NCI-H1048 (cell line): ENCODE measurements at places on chromosomes 5 and 9.

DNA sequence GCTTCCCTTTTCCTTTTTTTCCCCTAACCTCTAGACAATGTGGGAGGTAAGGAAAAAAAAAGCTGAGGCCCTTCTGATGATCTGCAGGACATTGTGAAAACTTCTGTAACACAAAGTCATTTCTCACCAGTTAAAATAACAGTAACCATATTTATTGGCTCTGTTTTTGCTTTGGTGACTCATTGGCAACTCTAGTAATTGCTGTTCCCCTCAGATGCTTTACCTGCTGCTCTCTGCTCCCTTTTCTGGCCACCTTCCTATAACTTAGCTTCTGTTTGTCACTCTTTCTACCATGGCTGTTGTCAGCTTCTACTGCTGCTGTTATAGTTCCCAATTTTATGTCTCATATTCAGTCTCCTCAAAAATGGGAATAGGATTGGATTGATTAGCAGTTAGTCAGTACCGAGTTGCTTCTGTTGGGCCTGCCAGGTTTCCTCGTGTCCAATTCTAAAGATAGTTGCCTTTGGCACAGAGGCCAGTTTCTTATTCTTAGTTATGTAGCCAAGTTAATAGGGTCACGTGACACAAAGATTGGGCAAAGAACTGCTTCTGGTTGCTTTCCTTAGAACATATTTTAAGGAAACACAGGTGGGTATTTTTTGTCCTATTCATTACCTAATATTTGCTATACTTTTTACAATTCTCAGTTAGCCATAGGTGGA is 16.8 kb downstream of the SCAMP1 start:
- no peak for DNase-seq

GRCh38 chr5:29261213-29261612 is 1932.3 kb upstream of the CDH6 start:
- no peak for DNase-seq

- DNase-seq = no peak
Measured at GRCh38 chr5:120610145-120610544, 146.0 kb downstream of the PRR16 start.

DNA sequence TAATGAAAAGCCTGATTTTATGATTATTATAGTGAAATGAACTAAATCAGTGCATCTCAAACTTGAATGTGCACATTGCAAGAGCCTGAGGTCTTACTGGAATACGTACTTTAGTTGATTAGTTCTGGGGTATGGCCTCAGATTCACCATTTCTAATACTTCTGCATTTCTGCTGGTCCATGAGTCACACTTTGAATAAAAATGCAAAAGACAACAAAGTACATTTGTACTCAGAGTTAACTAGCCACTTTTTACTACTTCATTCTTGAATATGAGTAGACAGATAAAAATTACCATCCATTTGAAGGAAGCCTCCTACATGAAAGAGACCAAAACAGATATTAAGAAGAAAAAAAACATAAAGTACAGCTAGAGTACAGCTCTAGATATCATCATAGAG is 27.1 kb upstream of the PRR16 start:
- DNase-seq = no peak

DNA sequence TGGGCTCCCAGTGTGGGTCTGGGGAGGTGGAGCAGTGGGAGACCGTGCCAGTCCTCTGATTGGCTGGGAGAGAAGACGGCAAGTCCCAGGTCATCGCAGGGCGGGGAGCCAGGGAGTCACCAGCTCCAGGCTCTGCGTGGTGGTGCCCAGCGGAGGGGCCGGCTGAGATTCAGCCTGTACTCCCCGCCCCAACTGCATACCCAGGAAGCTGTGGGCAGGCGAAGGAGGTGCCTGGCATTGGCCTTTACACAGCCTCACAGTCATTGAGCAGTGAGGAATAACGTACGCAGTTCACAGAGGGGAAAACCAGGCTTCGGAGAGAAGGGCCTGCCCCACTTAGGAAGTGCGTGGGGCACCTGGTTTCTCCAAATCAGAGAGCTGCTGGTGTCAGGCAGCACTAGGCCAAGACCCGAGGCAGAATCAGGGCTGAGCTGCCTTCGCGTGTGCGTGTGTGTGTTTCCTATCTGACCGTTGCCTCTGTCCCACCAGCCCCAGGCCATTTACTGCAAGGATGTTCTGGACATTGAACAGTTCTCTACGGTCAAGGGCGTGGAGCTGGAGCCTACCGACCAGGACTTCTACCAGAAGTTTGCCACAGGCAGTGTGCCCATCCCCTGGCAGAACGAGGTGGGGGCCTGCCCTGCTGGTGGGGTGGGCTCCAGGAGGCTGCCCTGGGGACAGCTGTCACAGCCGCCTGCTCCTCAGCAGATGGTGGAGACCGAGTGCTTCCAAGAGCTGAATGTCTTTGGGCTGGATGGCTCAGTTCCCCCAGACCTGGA is 6.2 kb upstream of the PRR7 start:
- no peak for DNase-seq

GRCh38 chr9:106830527-106831150 is 32.3 kb upstream of the ZNF462 start:
- no peak for DNase-seq

DNA sequence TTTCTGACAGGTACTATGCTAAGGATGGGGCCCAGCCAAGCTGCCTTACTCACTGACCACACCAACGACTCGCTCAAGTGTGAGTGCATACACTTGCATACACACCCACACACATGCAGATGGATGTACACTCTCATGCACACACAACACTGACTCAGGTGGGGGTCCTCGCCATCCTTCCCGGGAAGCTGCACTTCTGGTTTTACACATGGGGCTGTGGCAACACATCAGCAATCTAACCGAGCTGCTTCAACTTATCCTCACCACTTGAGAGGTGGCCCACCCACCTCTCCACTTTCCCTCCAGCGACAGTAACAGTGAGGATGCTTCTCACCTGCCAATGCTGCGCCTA is 67.2 kb upstream of the SLC25A51 start:
- DNase-seq = no peak

GRCh38 chr5:87777877-87778276 is 365.1 kb upstream of the CCNH start:
- DNase-seq = no peak

- DNase-seq = no peak
Measured at GRCh38 chr5:94223235-94223634, 395.2 kb downstream of the KIAA0825 start.

GRCh38 chr9:126325821-126326220 is 808 bp upstream of the MVB12B start:
- DNase-seq = no peak

- no peak for DNase-seq
Measured at GRCh38 chr5:159098603-159099436, 896 bp downstream of the EBF1 start.

DNA sequence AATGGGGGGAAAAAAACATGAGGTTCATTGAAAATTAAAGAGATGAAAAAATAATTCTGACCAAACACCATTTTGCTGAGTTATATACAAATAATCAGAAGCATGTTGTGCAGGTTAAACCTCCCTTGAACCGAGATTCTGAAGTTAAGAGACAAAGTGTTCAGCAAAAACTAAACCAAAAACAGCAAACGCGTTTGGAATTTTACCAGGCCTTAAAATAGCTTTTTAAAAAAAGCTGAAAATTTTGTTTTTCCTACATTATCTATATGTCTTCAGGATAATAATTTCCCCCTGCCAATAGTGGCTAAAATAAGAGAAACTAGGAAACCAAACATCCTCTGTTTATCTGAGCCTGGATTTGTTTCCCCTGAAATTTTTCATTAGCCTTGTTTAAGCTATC is 191.7 kb upstream of the DAPK1 start:
- DNase-seq = no peak

DNA sequence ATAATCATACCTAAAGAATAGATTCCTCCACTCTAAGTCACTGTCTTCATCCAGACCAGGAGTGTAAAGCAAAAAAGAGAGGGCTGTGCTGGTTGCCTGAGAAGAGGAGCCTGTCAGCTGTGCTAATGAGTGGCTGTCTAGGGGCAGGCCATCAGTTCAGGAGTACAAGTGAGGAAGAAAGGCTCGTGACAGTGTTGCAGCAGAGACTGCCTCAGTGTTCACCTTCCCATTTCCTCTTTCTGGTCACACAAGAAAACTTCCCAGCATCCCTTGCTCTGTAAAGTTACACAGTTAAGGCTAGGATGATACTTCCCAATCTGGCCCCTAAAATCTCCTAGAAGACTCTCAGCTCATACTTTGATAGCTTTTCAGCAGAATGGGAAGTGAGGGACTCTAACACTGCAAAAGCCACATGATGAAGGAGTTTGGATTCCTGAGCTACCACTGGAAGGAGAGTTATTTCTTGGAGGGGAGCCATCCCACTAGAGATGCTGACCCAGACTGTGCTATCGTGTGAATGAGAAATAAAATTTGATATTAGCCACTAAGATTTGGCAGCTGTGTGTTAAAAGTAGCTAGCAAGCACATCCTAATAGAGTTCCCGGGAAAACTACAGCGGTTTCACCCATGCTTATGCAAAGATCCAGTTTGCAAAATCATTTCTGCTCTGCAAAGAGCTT is 67.1 kb downstream of the ADAMTS12 start:
- DNase-seq = no peak

GRCh38 chr5:80255431-80255810 is 427 bp downstream of the SERINC5 start:
- DNase-seq = no peak

DNA sequence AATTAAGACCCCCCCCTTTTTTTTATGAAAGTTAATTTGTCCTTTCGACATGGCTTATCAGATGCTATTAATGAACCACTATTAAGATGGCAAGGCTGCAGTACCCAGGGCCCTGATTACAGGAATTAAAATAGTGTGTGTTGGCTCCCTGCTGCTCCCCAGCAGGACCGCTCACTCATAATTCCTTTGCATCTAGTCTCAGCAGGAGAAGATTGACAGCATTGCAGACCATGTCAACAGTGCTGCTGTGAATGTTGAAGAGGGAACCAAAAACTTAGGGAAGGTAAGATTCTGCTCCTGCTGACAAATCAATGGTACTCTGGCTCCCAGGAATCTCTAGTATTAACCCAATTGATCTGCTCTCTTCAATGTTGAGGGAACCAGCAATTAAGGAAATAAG is 61.0 kb downstream of the STX17 start:
- no peak for DNase-seq

DNA sequence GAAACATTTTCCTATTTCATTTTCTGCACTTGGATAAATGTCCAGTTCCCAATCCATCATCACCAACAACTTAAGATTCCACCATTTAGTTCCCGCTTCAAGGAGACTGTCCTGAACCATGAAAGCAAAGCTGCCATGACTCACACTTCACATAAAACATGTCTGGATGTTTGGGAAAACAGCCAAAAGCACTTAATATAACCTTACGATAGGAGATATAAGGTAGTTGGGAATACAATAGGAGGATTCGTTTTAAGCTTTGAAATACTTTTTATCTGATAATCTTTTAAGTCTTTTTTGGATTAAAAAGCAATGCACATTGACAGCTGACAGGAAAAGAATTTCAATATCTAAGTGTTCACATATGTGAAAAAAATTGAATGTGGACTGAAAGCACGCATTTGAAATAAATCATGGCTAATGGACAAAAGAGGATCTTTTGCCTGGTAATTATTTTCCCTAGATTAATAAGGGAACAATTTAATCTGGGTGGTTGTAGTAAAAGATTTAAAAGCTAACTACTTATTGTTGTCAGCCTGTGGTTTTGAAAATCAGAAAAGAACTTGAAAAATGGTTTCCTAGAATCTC is 17.3 kb upstream of the TGFBI start:
- DNase-seq = no peak

GRCh38 chr9:130296783-130297055 is 31.2 kb downstream of the HMCN2 start:
- no peak for DNase-seq

DNA sequence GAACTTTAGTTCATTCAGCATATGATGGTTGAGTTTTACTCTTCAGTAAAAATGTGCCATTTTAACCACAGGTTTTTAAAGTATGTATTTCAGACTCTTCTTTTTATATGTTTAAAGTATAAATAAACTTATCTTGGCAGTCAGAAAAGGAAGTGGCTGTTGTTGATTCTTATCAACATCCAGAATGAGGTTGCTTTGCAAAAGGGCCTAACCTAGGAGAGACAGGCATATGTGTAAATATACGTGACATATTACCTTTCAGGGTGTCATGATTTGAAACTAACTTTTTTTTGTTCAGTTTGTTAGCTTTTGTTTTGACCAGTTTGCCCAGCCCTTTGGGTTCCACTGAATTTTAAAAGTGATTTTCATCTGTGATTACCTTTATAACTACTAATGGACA is 7.4 kb downstream of the SMARCA2 start:
- no peak for DNase-seq

GRCh38 chr5:119031011-119031886 is 39.6 kb upstream of the DMXL1 start:
- no peak for DNase-seq

- DNase-seq = no peak
Measured at GRCh38 chr9:114244570-114244969, 78.3 kb upstream of the ORM1 start.

GRCh38 chr9:505741-506059 is 291.0 kb downstream of the DOCK8 start:
- DNase-seq = no peak

DNA sequence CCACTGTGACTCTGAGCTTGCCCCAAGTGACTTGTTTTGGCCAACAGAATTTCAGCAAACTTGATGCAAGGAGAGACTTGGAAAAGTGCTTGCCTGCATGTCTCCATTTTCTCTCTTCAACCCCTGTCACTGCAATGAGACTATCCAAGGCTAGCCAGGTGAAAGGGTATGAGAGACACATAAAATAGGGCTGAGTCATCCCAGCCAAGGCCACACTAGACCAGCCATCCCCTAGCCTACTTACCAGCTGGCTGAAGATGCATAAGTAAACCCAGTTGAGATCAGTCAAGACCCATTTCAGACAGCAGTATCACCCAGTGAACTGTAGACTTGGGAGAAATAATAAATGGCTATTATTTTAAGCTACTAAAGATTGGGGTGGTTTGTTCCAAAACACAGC is 52.9 kb upstream of the VLDLR start:
- DNase-seq = no peak

DNA sequence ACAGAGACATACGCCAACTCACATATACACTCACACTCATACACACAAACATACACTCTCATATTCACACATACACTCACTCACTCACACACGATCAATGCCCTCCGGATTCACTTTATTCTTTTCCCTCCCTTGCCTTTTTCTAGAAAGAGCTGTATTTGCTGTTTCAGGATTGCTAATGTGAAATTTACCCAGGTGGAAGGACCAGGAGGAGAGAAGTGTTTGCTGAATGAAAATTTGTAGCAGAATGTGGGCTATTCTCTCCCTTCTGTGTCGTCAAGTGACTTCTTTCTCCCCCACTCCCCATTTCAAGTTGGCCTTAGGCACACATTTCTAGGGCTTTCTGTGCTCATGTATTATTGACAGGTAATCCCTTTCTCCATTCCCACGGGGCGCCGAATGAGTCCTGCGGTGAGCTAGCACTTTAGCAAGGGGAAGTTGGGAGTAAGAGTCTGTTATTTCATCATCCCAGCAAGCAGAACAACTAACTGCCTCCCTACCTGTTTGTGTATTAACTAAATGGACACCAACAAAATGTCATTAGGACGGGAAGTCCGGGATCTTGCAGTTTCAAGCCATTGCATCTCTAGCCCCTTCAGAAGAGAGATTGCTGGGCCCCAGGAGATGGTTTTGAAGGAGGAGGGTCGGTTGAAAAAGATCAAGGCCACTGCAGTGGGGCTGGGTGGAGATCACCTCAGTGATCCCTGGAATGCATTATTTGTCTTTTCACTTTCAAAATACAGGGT is 97.1 kb upstream of the TAF11L2 start:
- DNase-seq = no peak

GRCh38 chr9:70553707-70554673 is 139.5 kb upstream of the KLF9 start:
- no peak for DNase-seq

GRCh38 chr5:72079288-72079687 is 28.0 kb upstream of the MAP1B start:
- no peak for DNase-seq

- no peak for DNase-seq
Measured at GRCh38 chr5:132046880-132047299, 13.6 kb upstream of the IL3 start.
